ENCODE measurements at places on chromosomes 1 and 21.

DNA sequence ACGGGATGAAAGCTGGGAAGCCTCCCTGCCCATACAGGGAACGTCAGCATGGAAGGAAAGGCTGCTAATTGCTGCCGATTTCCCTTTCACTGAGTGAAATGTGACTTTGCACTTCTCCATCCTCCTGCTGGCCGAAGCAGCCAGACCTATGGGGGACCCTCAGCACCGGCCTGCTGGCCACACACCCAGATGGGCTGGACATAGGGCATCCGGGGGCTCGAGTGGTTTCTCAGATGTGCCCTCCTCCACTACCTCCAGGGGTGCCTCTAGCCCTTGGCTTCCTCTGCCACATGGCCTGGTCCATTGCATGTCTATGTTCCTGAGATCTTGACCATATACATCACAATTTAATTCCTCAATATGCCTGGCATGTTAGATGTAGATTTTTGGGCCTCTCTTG lies 79.7 kb downstream of the LRRN2 start:
- no peak for DNase-seq

DNA sequence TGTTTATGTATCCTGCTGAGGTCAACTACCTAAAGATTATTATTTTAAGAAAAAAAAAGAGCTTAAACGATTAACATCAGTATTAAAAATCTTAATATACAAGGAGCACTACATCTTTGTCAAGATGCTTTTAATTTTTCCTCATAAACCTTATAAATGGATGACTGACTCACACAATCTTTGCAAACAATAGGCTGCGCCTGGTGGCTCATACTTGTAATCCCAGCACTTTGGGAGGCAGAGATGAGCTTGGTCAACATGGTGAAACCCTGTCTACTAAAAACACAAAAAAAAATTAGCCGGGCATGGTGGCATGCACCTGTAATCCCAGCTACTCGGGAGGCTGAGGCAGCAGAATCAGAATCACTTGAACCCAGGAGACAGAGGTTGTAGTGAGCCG lies 1.7 kb downstream of the KHDC4 start:
- DNase-seq: peak; percentile 33

DNA sequence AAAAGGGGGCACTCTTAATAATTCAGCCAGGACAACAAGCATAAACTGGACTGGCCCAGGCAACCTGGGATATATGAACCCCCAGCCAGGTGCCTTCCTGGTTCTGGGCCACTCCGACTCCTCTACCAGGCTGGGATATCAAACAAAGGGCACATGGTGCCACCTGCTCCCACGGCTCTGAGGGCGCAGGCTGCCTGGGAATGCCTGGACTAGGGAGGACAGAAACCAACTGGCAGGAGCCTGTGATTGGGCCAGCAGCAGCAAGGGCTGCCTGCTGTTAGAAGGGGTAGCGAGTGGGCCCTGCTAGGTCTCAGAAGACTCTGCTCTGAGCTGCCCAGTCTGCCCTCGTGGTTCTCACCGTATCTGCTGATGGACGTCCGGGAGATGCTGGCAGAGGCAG lies 123.2 kb upstream of the CD34 start:
- no peak for DNase-seq

GRCh38 chr1:245695211-245695610 lies 540.4 kb downstream of the KIF26B start:
- no peak for DNase-seq

Measured in iris pigment epithelial cell (primary cell).